ENCODE measurements at places on chromosomes 3 and 15.

- DNase-seq, result peak; percentile 97
These were observed 6.4 kb upstream of the ANKDD1A start for GRCh38 chr15:64905119-64905831.

DNA sequence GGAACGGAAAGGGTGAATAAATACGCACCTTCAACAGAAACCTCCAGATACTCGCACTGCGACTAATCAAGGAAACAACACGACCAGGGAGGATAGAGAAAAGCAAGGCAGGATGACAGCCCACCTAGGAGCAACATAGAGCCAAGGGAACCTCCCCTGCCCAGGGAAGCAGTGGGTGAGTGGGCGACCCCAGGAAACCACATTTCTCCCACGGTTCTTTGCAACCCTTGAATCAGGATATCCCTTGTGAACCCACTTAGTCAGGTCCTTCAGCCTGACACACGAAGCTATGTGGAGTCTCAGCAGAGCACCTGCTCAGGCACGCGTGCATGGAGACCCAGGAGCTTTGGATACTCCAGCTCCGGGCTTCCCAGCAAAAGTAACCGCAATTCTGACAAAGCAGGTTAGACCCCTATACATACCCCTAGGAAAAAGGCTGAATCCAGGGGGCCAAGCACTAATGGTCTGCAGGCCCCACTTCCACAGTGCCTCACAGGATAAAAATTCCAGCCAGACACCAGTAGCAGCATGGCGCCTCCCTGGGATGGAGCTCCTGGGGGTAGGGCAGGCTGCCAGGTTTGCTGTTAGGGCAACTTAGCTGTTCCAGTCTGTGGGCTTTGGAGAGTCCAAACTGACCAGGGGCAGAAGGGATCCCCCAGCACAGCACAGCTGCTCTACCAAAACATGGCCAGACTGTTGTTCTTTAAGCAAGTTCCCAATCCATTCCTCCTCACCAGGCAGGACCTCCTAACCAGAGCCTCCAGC, 38.4 kb upstream of the PXYLP1 start:
- DNase-seq, result no peak

DNA sequence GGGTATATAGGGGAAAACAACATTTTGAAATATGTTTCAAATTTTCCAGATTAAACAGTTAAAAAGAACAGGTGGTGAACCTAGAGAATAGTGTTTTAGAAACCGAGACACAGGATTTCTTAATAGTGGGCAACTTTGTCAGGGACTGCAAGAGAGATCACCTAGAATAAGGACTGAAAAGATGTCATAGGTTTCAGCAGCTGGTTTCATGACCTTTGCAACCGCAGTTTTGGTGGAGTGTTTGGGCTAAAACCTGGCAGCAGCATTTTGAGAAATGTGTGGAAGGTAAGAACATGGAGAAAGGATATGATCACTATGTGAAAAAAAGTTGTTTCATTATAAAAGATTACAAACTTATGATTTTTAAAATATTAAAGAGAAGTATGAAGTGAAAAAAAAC, 34.9 kb downstream of the PRKCI start:
- DNase-seq, result no peak

DNA sequence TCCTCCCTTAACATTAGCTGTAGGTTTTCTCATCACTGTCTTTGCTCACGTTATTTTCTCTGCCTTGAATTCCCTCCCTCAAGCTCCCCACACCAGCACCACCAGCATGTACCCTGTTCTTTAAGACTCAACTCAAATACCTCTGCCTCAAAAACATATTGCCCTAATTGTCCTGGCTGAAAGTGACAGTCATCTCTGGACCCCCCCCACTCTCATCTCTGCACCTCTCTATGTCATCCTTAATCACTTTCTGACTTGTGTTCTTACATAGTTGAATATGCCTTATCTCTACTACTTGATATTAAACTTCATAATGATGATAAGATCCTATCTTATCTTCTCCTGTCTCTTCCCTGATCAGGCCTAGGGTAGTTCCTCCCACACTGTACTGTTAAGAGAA, 345.2 kb upstream of the TPRG1 start:
- no peak for DNase-seq

GRCh38 chr3:2896308-2896939, 213.8 kb downstream of the IL5RA start:
- peak; percentile 26 for DNase-seq

GRCh38 chr3:77342688-77343087, 302.8 kb downstream of the ROBO2 start:
- no peak for DNase-seq

DNA sequence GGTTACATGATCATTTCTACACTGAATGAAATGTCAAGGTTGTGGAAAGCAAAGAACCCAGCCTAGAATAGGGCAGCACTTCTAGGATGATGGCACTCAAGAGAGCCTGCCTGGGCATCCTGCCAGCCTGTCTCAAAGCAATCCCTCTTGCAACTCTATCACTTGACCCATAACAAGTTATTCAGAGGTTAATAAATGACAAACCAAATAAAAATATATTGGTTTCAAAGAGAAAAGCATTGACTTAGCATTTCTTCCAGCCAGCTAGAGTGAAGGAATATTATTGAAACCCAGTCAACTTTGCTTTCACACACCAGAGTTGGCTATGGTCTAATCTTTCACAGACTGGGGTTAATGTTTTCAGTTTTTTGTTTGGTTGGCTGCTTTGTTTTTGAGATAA, 214.6 kb upstream of the UBE2E2 start:
- no peak for DNase-seq

DNA sequence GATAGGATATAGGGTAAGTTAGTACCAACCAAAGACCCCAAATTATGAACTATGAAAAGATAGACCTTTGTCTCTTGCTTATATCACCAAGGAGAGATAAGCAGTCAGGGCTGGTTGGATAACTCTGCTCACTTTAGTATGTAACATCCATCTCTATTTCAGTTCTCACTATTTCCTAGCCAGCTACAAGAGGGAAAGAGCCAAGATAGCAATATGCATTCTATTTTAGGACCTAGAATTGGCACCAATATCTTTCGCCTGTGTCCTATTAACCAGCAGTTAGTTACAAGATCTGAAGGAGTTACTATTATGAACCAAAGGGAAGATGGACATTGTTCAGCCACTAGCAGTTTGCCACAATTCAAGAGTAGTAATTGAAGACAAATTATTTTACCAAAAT, 457.5 kb downstream of the NSUN3 start:
- no peak for DNase-seq

Data from HuH-7 (cell line).